Fibroblast of skin of left biceps (primary cell): ENCODE measurements at places on chromosomes 2 and 18.

DNA sequence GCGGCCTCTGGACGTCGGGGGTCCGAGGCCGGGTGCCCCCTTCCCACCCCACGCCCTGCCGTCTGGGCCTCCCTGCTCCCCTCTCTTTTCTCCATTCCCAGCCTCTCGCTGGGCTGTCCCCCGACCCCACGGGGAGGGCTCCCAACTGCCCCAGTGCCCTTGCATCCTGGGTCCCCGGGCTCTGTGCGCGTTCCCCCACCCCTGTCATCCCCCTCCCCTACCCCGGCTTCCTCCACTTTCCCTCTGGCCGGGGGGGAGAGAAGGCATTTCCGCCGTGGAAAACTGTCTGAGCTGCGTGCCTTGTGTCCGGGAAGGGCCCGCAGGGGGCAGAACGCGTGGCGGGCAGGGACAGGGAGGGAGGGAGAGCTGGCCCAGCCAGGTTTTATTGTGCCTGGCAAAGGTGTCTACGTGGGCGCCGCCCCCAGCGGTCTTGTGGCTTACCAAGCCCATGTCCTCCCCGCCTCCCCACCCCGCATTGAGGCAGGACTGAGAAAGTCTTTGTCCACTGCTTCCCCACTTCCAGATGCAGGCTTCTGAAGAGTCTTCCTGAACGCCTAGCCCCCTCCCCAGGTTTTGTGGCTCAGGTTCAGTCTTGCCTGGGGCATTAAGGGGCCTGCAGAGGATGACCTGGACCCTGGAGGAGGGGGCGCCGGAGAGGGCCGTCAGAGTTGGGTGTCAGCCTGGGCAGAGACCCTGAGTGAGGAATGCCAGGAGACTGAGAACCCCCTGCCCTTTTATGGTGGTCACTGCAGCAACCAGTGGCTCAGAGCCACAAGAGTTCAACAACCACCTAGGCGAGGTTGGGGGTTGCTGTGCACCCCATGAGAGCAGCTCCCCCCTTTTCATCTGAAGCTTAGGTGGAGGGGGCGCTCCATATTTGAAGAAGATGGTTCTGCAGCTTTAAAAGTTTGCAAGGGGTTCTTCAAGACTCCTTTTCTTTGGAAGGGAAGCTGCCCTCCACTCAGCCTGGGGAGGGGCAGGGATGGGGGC is 1.3 kb downstream of the ITM2C start:
- DNase-seq, result no peak

- DNase-seq, result no peak
Observed at GRCh38 chr2:145286716-145287275, 766.9 kb upstream of the ZEB2 start.

DNA sequence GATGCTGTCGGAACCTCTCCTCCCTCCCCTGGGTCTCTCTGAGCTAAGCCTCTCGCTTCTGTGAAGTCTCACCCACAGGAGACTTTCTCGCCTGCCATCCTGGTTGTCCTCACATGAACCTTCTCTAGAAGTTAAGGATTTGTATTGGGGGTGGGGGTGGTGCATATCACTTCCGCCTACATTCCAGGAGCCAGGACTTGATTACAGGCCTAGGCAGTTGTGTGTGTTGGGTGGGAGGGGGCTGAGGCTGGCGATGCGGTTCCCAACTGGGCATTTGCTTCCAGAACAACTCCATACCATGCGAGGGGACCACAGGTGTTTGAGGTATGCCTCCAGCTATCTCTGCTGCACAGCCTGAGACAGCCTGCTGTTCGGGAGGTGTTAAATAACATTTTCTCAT is 56.8 kb upstream of the MGAT4A start:
- DNase-seq, result no peak

DNA sequence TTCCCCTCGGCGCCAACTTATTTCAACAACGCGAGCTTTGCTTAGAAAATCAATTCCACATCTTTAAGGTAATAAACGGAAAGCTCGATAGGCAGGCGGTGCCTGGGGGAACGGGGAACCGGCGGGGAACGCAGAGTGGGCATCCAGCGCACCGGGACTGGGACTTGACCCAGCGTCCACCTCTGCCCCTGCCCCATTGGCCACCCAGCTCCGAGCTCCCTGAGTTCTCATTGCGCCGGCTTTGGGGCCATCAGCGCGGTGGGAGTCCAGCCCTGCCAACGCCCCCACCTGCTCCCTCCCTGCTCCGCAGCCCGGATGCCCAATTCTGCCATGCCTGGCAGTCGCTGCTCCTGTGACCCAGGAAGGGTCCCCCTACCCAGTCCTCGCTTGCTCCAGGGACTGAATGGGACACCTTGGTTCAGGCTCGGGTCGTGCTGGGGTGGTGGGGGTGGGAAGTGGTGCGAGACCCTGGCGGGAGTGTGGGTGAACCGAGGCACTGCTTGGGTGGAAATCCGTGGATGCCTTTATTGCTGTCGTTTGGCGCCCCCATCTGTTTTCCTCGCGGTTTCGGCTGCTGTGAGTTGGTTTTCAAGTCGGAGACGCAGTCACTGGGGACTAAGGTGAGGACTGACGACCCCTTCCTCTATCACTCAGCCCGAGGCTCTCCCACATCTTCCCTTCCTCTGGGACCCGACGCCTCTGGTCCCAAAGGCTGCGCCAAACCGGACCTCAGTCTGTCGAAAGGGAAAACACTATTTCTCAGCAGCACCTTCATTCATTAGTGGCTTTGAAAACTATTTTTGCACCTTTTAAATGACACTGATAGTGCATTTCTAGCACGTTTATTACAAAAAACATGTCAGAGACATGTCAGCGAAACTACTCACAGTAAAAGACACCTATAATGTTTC is 2.4 kb upstream of the EVX2 start:
- no peak for DNase-seq

DNA sequence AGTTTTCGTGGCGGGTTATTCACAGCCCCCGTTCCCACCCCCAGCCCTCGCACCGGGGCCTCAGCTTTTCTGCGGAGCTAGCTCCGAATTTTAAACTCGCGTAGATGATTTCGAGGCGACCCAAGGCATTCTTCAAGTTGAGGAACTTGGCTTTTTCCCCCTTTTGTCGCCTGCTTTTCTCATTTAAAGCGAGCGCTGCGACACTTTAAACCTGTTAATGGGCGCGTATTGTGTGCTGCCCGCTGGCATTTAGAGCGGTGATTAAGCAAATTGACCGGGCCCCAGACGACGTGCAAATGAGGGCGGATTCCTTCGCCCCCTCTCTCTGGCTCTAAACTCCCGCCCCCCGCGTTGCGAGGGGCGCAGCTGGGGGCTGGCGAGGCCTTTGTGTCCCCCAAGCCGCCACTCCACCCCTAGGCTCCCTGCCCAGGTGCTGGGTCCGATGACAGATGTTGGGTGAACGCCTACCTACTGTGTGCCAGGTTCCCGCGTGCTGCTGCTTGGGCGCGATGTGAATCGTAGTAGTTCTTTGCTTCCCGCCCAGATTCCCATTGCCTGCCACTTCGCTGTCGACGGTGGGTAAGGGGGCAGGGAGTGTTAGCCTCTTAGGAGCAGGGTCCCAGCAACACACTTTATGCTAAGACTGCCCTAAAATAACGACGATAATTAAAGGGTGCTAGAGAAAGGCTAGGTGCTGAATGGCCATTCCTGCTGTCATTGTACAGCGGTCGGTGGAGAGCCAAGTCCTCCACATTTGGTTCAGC is 1.9 kb downstream of the TCF7L1 start:
- no peak for DNase-seq

GRCh38 chr2:235588750-235589149 is 94.9 kb downstream of the AGAP1 start:
- no peak for DNase-seq

- DNase-seq, result no peak
Observed at GRCh38 chr18:42229211-42230210, 274.5 kb downstream of the PIK3C3 start.

DNA sequence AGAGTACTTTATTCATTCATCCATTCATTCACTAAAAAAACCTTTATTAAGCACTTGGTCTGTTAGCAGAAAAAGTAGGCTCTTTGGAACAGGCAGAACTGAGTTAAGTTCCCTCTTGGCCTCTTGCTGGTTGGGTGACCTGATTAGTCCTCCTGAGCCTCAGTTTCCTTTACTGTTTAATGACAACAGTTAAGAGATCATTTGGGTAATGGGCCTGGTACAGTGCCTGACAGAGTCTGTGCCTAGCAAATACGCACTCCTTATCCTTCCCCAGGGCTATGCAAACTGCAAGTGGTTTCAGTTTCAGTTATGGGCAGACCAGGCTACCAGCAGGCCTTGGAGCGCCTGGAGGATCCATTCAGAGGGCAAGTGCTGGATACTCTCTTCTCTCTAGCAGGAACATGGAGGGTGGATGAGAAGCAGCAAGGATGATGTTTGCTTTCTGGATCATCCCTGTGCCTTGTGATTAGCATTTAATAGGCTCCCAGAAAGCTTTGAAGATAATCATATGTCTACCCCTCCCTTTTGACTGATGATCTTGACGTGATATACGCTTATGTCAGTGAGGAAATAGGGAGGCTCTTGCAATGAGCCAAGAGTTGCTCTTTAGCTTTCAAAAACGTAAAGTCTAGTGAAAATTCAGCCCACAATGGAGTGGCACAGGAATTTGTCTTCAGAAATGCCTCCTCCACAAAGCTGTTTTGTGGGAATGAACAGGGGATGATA is 12.4 kb upstream of the TAF1B start:
- no peak for DNase-seq

DNA sequence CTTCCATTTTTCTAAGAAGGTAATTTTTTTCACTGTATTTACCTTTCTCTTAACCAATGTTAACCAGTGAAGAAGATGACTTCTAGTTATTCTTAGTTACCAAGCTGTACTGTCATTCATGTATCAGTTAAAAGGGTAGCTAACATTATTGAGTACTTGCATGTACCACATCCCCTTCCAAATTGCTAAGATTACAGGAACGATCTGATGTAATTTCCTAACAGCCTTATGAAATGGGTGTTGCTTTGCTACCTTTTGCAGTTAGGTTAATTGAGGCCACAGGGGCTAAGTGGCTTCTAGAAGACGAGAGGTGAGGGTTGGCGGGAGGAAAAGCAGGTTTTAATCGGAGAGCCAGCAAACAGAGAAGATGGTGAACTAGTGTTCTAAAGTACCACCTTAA is 1.8 kb upstream of the SULT6B1 start:
- DNase-seq, result no peak

DNA sequence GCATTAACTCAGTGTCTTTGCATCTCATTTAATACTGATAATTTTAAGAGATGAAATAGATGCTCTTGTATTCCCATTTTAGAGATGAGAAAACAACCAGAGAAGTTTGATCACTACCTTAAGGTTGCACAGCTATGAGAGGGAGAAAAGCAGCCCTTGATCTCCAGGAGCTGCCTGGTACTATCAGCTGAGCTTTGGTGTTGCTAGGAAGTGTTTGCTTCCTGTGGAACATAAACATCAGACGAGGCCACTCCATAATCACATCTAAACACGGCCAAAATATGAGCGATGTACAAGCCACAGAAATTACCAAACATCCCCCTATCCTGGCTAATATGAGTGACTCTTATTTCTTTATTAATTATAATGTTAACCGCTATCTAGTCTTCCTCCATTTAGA is 620 bp upstream of the WDFY1 start:
- no peak for DNase-seq

DNA sequence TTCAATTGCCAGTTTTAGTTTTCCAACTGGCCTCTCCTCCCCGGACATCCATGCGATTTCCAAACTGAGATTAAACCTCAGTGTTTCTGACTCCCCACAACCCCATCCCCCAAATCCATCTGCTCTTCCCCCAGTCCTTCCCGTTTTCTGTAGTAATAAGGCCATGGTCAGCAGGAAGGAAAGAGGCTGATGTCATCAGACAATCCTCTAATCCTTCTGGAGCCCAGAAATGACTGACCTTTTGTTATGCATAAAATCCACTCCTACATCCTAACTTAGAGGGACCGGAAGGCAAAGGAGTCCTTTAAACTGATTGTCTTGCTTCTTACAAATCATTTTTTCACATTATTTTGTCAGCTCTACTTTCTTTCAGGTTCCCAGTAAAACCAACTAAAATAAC is 155.8 kb downstream of the INO80D start:
- no peak for DNase-seq

- no peak for DNase-seq
Observed at GRCh38 chr18:75723521-75724340, 296.2 kb upstream of the SMIM21 start.

- no peak for DNase-seq
Observed at GRCh38 chr2:3948191-3948590, 244.8 kb downstream of the DCDC2C start.

GRCh38 chr2:24620936-24621335 is 129.9 kb downstream of the NCOA1 start:
- no peak for DNase-seq

GRCh38 chr2:170380267-170380666 is 202.3 kb downstream of the MYO3B start:
- no peak for DNase-seq

- DNase-seq, result no peak
Observed at GRCh38 chr2:120656273-120656950, 79.3 kb upstream of the GLI2 start.

GRCh38 chr2:19865151-19865550 is 36.6 kb downstream of the TTC32 start:
- DNase-seq, result no peak

GRCh38 chr2:212028798-212029394 is 509.7 kb downstream of the ERBB4 start:
- DNase-seq, result no peak

DNA sequence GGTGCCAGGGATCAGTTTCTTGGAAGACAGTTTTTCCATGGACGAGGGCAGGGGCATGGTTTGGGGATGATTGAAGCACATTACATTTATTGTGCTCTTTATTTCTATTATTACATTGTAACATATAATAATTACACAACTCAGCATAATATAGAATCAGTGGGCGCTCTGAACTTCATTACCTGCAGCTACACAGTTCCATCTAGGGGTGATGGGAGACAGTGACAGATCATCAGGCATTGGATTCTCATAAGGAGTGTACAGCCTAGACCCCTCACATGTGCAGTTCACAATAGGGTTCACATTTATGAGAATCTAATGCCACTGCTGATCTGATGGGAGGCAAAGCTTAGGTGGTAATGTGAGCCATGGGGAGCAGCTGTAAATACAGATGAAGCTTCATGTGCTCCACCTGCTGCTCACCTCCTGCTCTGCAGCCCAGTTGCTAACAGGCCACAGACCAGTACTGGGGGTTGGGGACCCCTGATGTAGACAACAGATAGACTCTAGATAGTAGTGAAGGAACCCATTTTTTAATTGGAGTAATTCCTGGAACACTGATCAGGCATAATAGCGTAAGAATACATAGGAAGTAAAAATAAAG is 41.5 kb upstream of the MC4R start:
- no peak for DNase-seq

DNA sequence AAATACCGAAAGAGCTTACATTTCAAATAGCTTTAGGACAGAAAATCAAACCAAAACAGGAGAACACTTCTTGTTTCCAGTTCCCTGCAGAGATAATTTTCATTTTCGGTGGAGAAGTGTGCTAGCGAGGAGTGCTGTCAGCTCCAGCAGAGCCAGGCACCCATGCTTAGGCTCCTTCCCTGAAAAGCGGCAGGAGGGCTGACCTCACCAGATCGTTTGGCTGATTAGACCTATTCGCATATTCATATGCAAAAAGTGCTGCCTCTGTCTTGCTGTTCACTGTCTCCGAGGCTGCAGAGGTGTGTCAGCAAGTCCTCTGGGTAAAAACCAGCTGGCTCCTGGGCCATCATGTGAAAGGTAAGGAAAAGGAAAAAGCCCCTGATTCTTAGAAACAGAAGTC is 225.8 kb upstream of the COPS8 start:
- no peak for DNase-seq
